MCF 10A (cell line): ENCODE measurements at places on chromosomes 12 and 14. TPM values are rescaled to one million over a fixed set of nuclear protein-coding genes. Genes with fewer than 3 reads are reported as not detected.

MSRB3 gene
- total RNA-seq, result 31.1 and 35.1 TPM in 2 replicates

CABP1 gene
- total RNA-seq, result not detected in 2 replicates

GRCh38 chr12:68261896-68262295 is 8.5 kb upstream of the IL22 start:
- DNase-seq, result no peak

- peak; percentile 52 for DNase-seq
Observed at GRCh38 chr12:67069451-67070306, 199.5 kb upstream of the CAND1 start.

CFAP251 gene
- total RNA-seq, result 19.7 and 23.5 TPM in 2 replicates

IL23A gene
- 0.61 and 1.7 TPM in 2 replicates for total RNA-seq

DNA sequence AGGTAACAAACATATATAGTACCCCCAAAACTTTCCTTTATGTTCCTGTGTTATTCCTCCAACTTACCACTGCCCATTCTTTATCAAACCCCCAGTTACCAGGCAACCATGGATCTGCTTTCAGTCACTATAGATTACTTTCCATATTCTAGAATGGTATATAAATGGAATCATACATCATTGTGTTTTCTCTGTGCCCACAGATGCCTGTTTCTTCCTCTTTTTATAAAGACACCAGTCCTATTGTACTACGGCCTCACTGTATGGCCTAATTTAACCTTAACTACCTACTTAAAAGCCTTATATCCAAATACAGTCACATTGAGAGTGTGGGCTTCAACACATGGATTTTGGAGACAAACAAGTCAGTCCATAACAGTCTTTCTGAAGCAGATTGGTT is 2.6 kb downstream of the TAS2R14 start:
- DNase-seq, result no peak
